ENCODE measurements at places on chromosomes 3 and 15.
A peak's percentile ranks its signal among the peaks of the same experiment; 100 is the strongest.

DNA sequence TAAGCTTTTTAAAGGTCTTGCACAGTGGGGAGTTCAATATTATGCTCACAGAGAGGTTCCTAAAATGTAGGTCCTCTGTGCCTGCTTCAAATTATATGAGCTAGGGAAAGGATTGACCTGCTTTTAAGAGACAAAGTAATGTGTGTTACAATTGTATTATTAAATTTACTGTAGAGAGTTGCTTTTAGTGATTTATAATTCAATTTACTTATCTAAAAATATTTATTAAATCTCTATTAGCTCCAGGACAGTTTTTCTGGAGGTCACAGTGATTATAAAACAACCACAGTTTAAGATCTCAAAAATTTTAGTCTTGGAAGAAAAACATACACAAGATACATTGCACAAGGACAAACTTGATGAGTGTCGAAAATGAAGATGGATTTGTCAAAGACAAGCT lies 665.7 kb upstream of the ARPP21 start:
- no peak for DNase-seq

- no peak for DNase-seq
These were observed 21.3 kb upstream of the GATM start for GRCh38 chr15:45399381-45400212.

DNA sequence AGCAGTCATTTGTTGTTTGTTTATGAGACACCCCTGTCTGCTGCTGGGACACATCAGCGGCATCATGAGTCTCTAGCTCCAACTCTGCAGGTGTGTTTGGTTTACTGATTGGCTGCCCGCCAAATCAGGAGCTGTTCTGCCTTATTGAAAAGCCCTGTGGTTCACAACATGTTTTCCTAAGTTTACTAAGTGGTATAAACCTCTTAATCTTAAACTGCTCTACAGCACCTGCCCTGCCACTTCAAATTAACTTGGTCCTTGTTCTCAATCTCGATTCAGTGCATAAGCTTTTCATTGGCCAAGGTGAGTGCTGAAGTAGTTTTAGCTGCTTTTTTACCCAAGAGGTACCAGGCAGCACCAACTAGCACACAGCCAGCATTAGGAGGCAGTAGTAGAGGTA lies 77.8 kb upstream of the WDR72 start:
- DNase-seq, result no peak

DNA sequence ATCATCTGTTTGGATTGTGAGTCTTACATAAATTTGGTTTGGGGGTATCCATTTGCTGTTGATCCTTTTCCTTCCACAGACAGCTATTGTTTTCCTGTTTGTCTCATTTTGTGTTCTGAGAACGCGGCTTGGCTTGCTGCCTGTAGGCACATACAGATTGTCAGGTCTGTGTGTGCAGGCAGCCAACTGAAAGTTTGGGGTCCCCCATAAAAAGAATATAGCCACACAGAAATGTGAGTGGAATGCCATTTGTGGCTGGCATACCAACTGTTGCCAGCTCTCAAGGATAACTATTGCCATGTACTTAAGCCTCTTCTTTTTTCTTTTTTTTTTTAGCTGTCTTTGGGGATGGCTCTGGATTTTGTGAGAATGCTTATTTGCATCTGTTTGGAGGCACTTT lies 1308.0 kb downstream of the ROBO1 start:
- no peak for DNase-seq

DNA sequence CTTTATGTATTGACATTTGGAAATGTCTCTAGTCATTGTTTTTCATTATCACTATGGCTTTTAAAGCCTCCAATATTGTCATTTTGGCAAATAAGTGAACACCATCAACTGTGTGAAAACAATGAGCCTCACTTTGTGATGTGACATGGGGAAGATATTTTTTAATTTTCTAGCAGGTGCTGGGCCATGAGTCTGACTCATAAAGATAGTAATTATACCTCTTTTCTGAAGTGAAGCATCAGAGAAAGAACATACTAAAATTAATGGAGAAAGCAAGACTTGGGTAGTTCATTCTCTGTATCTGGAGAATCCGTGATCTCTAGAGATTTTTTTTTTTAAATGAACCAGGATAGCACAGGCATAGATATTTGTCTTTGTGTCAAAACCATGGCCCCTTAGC lies 100.8 kb downstream of the CCNL1 start:
- DNase-seq, result no peak

DNA sequence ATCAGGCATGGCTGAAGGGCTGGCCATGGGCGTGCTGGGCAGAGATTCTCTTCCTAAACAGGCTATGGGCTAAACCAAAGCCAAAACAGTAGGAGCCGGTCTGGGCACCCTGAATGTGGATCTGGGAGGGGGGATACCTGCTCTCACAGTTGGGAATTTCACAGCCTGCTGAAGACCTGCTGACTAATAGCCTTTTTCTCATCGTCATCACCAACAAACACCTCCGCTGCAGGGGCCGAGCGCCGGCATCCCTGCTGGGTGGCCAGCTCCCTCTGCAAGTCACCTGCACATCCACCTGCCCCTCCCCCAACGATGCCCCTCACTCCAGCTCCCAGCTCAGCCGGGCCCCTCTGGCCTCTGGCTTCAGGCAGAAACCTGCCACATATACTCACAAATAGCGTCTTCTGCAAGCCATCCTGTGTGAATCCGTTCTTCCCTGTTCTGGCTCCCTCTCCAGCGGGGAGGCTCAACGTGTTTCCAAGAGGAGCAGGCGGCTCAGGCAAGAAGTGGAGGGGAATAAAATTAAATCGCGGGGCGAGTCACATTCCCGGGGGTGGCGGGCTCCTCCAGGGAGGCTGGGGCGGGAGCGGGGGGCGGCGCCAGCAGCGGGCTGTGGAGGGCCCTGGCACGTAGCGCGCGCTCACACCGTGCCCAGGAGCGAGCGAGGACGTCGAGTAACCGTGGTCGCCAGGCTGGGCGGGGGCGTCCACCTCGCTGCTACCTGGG lies 466 bp downstream of the IQSEC1 start:
- no peak for DNase-seq

DNA sequence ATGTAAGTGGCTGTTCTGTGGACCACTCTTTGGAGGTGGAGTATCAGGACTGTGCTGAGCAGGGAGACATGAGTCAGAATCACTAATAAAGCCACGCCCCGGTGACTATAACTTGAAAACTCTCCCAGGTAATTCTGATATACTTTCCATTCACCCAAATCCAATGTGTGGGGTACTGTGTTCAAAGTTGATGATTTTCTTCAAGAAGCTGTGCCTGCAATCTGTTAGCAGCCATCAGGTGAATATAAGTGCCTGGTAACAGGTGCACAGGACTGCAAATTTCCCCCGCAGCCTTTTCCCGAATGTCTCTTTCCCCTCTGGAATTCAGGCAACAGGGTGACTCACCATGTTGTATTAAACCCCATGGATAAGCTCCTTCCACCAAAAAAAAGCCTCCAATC lies 17.0 kb downstream of the MAGI1 start:
- no peak for DNase-seq

- no peak for DNase-seq
These were observed 37.8 kb downstream of the DLG1 start for GRCh38 chr3:197260491-197261163.

DNA sequence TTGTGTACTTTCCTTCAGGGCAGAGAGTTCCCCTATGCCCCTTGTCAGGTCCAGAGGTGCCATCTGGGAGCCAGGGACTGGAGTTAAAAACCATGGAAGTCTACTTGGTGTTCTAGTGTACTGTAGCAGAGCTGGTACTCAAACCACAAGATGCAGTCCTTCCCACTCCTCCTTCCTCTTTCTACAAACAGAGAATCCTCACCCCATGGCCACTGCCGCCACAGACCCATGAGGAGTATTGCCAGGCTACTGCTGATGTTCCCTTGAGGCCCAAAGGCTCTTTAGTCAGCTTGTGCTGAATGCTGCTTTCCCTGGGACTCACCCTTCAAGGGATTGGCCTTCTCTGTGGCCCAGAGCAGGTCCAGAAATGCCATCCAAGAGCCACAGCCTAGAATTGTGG lies 229.2 kb upstream of the ZPLD1 start:
- no peak for DNase-seq

- DNase-seq, result no peak
These were observed 174.1 kb downstream of the KLHL25 start for GRCh38 chr15:85620690-85621049.

GRCh38 chr3:98039322-98040024 lies 4.4 kb upstream of the GABRR3 start:
- DNase-seq, result peak; percentile 51

- no peak for DNase-seq
These were observed 11.6 kb downstream of the UPK1B start for GRCh38 chr3:119184796-119185570.

- peak; percentile 76 for DNase-seq
These were observed 42.9 kb downstream of the IDH2 start for GRCh38 chr15:90059208-90059985.

GRCh38 chr3:933326-933725 lies 159.5 kb upstream of the CNTN6 start:
- DNase-seq, result no peak

- no peak for DNase-seq
These were observed at the start of gene XCR1 for GRCh38 chr3:46027021-46027705. Gene XCR1, minus strand, starts transcription at chr3:46027483. Its CDS starts 5,536 bp downstream, at chr3:46021947.

DNA sequence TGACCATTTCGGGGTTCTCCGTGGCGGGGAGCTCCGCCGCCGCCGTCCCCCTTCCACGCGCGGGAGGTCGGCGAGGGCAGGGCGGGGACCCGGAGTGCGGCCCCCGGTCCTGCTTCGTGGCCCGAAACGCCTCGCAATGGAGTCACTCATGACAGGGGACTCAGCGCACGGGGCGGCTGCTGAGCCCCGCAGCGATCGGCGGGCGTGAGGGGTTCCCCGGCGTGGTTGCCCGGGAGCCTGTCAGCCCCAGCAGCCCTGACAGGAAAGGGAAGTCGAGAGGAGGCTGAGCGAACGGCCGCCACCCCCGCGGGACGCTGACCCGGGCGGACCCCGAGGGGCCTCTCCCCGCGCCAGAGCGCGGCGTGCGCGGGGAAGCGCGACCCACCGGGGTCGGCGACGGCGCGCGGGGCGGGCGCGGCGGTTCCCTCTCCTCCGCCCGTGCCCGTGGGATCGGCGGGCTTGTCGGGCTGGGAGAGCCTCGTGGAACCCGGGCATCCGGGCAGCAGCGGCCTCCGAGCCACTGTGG lies 564 bp upstream of the PIGZ start:
- DNase-seq, result peak; percentile 11

DNA sequence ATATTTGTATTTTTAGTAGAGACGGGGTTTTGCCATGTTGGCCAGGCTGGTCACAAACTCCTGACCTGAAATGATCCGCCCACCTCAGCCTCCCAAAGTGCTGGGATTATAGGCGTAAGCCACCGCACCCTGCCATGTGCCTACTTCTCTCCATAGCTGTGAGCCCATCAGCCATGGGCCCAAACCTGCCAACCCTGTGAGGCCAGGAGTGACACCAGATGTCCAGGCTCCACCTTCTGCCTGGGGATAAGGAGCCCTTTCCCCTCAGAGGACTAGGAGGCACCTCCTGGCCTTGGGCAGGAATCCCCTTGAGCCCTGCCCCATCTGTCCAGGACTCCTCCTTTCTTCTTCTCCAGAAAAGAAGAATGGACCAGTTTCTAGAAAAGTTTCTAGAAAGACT lies 14.2 kb upstream of the RFT1 start:
- no peak for DNase-seq

DNA sequence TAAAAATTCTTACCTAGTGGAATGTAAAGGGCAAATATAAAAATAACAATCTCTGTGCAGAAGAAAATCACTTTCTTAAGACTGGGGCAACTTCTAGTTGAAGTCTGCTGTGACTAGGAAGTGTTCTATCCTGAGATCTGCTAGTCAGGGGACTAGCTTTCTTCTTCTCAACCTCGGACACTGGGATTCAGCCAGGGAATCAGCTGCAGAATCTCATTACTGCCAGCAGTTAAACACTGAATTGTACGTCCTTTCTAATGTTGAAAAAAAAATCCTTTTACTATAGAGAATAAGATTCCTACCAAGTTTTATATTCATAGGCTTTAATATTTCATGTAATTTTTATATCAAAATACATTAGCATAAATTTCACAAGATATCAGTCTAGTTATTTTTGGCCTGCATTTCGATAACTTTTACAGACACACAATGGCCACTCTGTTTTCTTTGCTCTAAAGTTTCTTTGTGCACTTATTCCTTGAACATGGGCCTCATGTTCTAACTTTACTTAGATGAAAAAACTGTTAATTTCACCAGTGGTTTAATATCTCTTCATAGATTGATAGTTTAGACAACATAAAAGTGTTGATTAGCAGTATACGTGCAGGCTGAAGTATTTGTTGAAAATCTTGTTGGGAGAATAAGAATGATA lies 2.6 kb upstream of the NEO1 start:
- no peak for DNase-seq

DNA sequence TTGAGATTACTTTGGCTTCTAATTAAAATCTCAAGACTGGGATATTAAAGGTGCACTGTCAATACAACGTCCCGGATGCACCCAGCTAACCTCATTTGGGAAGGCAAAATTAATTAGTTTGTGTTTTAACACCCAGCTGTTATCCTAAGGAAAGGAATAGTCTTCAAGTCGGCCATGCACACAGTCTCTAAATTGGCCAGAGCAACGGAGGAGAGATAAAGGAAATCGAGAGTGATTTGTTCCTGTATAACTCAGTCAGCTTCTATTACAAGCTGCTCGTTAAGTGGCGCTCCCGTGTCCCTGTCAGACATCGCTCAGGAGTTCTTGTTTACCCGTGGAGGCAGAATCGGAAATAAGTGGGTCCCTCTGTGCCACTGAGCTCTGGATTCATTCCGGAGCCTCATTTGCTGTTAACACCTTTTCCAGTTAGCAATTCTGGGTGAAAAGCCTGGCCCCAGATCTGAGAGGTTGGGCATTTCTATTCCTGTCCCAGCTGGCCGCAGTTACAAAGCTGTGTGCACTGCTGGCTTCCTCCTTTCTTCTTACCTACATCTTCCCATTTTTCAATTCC lies 63.9 kb downstream of the ST8SIA2 start:
- no peak for DNase-seq

GRCh38 chr15:82936966-82937711 lies 15.4 kb downstream of the HOMER2 start:
- DNase-seq, result no peak

GRCh38 chr3:27713078-27713423 lies 9.1 kb downstream of the EOMES start:
- no peak for DNase-seq

DNA sequence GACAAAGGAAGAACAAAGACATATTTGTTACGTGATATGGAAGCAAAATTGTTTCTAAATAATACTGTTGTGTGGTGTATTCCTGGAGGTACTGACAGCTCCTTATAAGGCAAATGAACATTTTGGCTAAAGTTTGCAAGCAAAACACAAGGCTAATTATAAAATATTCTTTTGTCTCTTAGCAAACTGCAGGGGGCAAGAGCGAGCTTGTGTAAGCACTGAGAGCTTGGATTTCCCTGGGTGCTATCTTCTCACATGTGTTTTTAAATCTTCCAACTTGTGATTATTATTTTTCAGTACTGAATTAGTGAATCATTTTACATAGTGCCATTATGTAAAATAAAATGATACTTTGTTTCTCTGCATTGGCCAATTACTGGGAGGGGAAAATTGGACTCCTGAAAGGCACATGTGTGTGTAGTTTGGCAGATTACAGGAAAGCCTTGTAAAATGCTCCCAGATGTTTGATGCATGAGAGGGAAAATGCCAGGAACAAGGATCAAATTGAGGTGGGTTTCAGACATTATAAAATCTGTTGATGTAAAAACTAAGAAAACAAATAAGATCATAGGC lies 611.5 kb downstream of the AGBL1 start:
- DNase-seq, result no peak

All from stimulated activated naive CD4-positive, alpha-beta T cell treated with Interleukin-2 at 50 U/mL for 16 hours (primary cell).